ENCODE measurements at places on chromosomes 11 and 22.
A peak's percentile ranks its signal among the peaks of the same experiment; 100 is the strongest.

DNA sequence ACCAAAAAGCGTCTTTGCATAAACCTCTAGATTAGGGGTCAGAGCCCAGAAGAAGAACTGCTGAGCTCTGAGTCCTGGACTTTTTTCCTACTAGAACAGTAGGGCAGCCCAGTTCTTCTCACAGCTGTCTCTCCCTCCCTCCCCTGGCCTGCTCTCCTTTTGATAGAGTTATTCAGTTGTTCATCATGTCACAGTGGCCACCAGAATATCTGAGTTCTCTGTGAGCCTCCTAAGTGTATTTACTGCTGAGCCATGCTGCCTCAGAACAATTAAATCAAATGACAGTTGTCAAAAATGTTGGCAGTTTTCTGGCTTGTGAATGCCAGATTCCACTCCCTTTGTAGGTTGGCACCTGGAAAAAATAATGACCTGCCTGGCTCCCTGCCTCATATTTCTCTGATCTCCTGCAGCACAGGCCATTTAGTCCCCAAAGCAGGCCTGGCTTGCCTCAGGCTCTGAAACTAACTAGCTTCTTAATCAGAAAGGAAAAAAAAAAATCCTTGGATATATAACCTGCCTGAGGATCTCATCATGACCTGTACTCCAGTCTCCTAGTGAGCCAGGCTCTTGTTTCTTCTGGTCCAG is 377.4 kb upstream of the LARGE1 start:
- no peak for DNase-seq

DNA sequence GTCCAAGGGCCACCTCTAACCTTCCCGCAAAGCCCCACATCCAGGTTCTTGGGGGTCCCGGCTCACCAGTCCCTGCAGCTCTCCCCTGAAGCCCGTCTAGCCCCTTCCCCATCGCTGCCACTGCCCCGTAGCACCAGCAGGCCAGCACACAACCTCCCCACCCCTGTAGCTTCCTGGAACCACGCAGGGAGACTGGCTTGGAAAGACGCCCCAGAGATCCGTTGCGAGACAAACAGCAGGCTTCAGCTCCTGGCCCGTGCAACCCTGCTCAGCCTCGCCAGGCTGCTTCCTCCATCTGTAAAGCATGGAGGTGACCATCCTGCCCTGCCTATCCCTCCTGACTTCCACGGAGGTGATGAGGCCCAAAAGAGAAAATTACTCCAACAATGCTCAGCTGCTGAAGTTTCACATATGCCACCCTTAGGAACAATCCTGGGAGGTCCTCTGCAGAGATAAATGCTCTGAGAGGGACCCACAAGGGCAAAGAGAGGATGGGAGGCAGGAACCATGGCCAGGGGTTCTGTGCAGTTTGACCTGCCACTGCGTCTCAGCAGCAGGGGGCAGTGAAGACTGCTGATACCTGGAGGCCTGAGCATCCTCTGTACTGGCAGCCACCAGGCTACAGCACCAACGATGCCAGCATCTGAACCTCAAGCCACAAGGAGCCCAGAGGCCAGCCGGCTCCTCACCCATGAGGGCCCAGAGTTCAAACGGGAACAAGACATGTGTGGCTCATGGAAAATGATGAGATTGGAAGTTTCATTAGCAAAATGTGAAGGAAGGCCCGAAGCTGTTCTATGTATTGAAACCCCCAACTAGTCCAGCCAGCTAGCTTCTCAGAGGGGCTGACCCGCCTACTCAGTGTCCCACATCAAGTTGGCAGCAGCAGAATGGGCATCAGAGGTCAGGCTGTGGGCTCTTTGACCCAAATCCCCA is 16.1 kb downstream of the DGCR2 start:
- no peak for DNase-seq

DNA sequence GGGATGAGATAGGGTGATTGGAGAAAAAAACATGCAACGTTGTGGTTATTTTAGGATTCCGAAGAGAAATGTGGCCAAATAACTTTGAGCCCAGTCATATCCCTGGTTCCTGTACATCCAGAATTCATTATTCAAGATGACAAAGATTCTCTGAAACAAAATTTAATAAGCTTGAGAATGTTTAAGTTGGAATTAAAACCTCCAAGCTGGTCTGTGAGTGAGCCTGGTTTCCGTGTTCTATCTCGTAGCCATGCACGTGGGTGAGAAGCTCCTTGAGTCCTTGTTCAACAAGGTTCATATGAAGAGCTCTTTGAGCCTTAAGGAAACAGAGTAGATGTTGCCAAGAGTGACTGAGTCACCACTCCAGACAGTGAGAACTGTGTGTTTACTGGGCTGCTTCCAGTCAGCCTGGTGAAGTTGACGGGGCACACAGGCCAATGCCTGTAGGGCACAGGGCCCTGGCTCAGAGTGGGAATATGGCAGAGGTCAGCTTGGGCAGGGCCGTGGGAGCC is 206.5 kb downstream of the NAV2 start:
- DNase-seq = no peak

- DNase-seq = no peak
These were observed 566.8 kb upstream of the TENM4 start for GRCh38 chr11:80007616-80008015.

GRCh38 chr11:10797001-10797400 is 11.7 kb downstream of the EIF4G2 start:
- no peak for DNase-seq

- no peak for DNase-seq
These were observed 2.3 kb downstream of the SLC29A2 start for GRCh38 chr11:66369073-66369894.

DNA sequence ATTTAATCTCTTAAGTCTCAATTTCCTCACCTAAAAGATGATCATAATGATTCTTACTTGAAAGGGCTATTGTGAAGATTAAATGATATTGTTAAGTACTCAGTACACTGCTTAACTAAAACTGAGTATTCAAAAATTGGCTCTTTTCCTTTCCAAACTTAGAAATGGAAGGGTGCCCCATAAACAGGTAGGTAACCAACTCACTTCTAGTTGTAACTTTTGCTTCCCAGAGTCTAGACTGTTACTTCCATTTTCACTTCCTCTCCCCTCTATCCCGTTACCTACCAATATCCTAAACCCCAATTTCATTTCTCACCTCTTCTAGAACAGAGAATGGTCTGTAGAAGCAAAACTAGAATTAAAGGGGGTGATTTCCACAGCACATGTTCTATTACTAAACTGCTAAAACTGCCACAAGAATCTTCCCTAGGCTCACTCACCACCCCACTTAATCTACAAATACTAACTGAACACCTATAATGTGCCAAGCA is 50.0 kb downstream of the RRAS2 start:
- no peak for DNase-seq

DNA sequence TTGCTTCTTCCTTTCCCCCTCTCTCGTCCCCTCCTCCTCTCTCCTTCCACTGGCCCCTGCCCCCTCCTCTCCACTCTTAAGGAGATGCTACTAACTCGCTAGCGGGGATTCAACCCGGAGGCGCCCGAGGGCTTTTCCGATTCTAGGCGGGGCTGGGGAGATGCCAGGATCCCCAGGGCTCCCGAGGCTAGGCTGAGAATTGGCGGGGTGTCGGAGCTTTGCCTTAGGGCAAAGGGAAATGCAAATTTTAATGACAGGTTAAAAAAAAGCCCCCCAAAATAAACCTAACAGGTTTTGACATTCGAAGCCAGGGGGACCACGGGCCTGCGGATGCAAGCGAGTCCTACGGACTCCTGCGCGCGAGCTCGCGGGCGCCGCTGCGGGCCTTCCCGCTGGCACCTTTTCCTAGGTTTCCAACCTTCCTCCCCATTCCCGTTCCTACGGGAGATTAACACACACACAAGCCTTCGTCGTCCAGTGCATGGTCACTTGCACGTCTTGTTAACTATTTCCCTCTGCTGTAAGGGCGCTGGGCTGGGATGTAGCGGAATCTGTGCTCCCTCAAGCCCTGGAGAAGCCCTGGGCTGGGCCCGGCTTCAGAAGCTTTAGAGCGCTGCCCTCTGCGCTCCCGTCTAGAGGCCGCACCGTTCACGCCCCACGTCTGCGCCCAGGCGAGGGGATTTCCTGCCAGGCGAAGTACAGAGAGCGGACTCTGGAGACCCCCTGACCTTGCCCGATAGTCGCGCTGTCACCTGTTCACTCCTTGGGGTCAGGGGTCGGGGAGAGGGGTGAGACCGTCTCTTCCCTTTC is 729 bp upstream of the ALX4 start:
- DNase-seq = no peak

GRCh38 chr22:35089139-35089538 is 23.2 kb downstream of the ISX start:
- DNase-seq = no peak

- DNase-seq = peak; percentile 71
These were observed 1.4 kb upstream of the TNNI2 start for GRCh38 chr11:1837171-1838076.

GRCh38 chr11:69383372-69384250 is 89.7 kb downstream of the MYEOV start:
- DNase-seq = no peak

DNA sequence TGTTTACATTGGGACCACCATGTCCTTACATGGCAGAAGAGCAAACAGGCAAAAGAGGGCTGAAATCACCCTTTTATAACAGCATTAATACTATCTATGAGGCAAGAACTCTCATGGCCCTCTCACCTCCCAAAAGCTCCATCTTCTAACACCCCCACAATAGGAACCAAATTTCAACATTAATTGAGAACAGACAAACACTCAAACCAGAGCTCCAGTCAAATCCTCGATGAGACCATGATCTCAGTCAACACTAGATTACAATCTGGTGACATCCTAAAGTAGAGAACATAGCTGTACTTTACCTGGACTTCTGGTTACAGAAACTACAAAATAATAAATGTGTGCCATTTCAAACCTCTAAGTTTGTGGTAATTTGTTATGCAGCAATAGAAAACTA is 25.1 kb downstream of the OR2AG2 start:
- DNase-seq = no peak

DNA sequence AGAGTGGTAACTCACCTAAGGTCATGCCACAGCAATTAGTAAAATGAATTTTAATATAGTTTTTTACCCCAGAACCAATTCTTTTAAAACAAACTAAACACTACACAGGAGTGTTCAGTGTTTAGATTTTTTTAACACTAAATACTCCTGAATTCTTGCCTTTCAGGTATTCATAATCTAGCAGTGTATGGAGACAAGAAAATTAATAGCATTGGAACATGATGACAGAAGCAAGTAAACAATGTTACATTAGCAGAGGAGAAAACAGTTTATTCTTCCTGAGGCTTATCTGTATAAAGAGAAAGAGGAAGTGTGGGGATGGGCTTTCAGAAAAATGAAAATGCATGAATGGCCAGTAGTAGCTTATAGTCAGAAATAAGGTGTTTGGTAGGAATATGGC is 222.1 kb upstream of the FAT3 start:
- no peak for DNase-seq

DNA sequence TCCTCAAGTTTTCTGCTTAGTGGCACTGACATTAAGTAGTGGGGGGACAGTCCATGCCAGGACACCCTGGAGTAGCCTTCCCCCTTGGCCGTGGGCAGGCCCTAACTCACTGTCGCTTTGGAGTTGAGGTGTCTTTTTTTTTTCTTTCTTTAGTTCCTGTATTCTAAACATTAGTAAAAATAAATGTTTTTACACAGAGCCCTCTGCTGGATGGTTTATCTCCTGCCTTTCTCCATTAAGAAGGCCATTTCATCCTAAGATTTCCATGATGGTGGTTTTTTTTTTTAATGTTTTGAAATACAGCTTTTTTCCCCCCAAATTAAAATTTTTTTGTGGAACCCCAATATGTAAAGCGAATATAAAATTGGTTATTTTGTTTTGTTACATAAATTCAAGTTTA is 1.8 kb upstream of the TIGD3 start:
- no peak for DNase-seq

- no peak for DNase-seq
These were observed 44.2 kb downstream of the TENM4 start for GRCh38 chr11:79396674-79397073.

GRCh38 chr11:120667281-120667680 is 155.7 kb downstream of the GRIK4 start:
- no peak for DNase-seq

DNA sequence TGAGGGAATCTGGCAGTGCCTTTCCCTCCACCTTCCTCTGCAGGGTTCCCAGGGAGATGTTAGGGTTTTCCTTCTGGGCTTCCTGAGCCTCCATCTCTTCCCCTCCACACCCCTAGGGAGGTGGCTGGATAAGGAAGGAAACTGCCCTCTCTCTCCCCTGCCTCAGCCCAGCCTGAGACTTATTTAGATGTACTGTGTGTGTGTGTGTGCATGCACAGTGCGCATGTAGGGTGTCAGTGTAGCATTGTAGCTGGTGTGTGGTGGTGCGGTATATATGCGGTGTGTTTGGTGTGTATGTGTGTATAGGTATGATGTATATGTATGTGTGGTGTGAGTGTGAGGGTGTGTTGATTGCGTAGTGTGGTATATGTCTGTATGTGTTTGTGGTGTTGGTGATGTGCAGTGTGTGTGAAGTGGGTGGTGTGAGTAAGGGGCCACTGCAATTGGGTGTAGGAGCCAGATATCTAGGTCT is 1.5 kb downstream of the FXYD6 start:
- no peak for DNase-seq

DNA sequence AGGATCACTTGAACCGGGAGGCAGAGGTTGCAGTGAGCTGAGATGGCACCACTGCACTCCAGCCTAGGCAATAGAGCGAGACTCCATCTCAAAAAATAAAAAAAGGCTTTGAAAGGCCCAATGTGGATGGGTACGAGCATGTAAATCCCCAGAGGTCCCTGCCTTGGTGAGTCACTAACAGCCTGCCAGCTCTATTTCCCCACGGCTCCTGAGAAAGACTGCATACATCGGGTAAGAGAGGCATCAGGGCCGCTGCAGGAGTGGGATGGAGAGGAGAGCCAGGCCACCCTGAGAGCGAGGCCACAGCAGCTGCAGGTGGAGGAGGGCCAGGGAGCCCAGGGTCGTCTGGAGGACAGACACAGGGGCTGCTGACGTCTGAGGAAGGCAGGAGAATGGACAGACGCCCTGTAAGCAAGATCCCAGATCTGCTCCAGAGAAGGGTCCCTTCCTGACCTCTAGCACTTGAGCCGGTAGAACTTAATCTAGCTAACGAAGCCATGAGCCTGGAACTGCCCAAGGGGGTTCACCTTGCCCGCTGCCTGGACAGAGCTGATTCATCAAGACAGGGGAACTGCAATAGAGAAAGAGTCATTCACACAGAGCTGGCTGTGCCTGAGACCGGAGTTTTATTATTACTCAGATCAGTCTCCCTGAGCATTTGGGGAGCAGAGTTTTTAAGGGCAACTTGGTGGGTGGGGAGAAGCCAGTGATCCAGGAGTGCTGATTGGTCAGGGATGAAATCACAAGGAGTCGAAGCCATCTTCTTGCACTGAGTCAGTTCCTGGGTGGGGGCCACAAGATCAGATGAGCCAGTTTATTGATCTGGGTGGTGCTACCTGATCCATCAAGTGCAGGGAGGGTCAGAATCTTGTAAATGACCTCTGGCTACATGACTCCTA is 5.1 kb upstream of the KRTAP5-9 start:
- peak; percentile 8 for DNase-seq

Data from stimulated activated CD8-positive, alpha-beta memory T cell treated with anti-CD3 and anti-CD28 coated beads, Interleukin-7, amount 100 ng/mL, for 48 hours (primary cell).